ENCODE measurements at places on chromosomes 3 and 15.

DNA sequence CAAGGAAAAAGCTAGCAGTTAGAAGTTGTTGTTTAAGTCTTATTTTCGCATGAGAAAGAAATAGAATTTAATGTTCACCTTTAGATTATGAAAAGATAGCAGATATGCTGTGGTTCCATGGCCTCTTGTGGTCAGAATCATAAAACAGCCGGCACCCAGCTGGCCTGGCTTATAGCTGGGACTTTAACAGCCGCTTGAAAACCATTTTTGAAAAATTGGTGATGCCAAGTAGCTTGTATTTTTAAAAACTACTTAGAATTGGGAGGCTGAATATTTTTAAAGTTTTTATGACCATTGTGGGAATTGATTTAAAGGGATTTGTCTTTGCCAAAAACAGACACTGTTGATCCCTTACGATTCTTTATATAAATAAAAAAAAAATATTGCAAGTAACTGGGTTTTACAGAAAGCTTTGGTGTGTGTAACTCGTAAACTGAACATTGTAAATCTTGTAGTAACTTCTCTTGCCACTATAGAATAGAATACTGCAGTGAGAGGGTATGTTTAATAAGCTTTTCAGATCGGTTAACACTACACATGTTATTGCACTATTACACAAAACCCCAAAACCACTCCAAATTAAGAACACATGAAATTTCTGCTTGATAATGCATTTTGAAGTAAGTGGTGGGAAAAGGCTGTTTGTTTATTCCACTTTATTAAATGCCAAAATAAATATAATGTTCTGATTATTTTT is 6.6 kb downstream of the ARRDC4 start:
- DNase-seq = no peak

- no peak for DNase-seq
Measured at GRCh38 chr3:67998281-67998680, 343.9 kb upstream of the SUCLG2 start.

DNA sequence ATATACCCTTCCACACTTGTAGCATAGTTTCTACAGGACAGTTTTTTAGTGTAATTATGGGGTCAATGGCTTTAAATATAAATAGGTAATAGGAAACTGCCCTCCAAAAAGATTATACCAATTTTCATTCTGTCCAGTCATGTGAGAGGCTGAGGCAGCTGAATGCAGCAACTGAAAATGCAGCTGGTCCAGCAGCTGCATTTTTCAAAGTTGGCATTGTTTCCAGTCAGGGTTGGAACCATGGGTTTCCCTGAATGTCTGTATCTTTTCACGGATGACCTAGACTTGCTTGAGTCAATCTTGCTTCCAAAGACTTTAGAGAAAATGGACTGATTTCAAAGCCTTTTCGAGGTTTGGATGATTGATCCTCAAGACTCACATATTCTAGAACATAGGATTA is 9.9 kb upstream of the KNL1 start:
- no peak for DNase-seq

DNA sequence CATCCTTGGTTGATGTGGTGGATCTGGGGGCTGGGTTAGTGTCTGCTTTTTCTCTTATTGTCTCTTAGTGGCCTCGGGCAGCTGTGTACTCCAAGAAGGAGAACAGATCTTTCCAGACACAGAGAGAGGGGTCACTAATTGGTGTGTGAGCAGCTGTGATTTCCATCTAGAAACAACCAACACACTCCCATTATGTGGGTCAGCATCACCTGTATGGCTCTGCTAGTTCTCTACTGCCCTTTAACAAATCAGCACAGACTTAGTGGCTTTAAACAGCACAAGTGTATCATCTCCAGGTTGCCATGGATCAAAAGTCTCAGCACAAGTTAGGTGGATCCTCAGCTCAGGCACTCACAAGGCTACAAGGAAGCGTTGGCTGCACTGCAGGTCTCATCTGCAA is 156.8 kb downstream of the LRTM1 start:
- no peak for DNase-seq

DNA sequence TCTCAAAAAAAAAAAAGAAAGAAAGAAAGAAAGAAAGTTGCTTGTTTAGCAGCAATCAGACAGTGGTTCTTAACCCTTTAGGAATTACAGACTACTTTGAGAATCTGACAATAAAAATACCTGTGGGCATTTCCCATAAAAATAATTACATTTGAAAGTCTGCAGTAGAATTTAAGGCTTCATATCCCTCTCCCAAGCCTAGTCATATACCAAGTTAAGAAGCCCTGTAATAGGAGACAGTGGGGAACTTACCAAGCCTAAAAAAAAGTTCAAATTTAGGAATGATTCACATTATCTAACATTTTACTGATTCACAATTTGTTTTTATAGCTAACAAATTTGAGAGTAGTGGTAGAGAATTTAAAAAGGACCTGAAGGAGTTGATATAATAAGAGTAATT is 47.5 kb downstream of the LRRFIP2 start:
- DNase-seq = no peak
